M059J (cell line): ENCODE measurements at places on chromosomes 3 and 15. TPM values are rescaled to one million over a fixed set of nuclear protein-coding genes. Genes with fewer than 3 reads are reported as not detected.

DNA sequence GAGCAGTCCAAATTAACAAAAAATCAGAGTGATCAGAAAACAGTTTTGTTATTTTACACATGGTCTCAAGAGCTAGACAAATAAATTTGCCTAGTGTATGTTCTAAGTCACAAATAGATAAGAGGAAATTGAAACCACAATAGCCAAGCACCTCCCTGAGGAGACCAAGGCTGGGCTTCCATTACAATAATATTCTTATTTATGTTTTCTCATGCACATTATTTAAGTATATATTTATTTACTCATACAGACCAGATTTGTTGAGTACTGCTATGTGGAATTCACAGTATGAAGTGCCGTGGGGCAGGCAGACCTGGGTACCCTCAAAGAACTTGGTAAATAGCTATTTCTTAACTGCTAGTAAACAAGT is 242.3 kb upstream of the ICE2 start:
- DNase-seq = no peak

DNA sequence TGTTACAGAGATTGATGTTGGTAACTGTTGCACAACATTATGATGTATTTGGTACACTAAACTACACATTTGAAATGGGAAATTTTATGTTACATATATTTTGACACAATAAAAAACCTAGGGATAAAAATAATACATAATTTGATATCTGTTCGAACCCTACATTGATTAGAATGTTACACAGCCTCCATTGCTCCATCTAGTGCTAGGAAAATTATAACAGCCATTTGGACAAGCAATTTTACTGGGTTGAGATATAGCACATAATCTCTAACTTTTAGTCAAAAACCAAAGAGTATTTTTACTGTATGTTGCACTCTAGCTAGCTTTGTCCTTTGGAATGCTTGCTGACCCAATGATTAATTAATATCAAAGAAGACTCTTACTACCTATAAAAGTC is 108.1 kb downstream of the LSAMP start:
- no peak for DNase-seq

DNA sequence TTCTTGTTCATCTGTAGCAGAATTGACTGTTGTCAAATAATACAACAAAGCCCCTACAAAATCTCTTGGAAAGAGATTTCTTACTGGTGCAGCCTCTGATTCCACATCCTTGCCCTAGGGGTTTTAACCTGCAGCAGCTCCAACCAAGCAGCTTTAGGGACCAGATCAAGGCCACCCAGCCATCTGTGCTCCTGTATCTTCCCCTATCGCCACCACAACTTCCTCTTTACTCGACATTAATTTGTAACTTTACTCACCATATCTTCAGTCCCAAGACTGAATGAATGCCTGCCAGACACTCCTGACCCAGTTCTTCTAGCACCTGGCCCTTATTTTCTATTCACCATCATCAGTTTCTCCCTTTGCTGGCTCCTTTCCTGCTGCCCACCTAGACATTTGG is 156.6 kb upstream of the IL12A start:
- DNase-seq = no peak

GRCh38 chr3:71724584-71725270 is 475 bp downstream of the EIF4E3 start:
- no peak for DNase-seq

DNA sequence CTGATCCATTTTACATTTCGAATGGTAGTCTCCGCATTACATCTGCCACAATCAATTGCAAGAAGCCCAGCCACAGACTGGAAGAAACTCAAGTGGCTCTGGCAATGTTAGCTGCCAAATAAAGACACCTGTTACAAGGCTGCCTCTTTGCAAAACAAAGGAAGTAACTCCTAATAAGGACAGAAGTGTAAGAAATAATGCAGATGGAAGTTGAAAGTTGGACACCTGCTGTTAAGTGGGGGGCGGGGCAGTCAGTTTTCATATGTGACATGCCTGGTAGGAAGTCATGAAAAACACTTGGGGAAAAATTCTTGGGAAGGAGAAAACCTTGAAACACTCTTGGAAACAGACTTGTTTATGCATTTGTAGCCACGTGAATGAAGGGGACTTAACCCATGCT is 54.1 kb upstream of the ATP2C1 start:
- no peak for DNase-seq

GRCh38 chr15:76349301-76350070 is 12.9 kb downstream of the ISL2 start:
- peak; percentile 28 for DNase-seq

- DNase-seq = peak; percentile 34
Measured at GRCh38 chr15:39888809-39889208, 31.3 kb downstream of the GPR176 start.

GRCh38 chr3:172550347-172550943 is 27.2 kb upstream of the TNFSF10 start:
- DNase-seq = peak; percentile 97

- DNase-seq = no peak
Measured at GRCh38 chr3:133915685-133916658, 20.3 kb upstream of the RAB6B start.

- DNase-seq = no peak
Measured at GRCh38 chr3:61200270-61200669, 51.0 kb downstream of the FHIT start.

Gene LRRN1
- total RNA-seq = 1.3 and 1.6 TPM in 2 replicates

Gene WNT7A
- 0.10 and 0.15 TPM in 2 replicates for total RNA-seq

Gene FAH
- total RNA-seq = 40.4 and 50.0 TPM in 2 replicates

Gene CFAP91
- total RNA-seq = 1.6 and 3.3 TPM in 2 replicates

Gene CPNE9
- total RNA-seq = not detected in 2 replicates

Gene NDN
- not detected in 2 replicates for total RNA-seq
